ENCODE measurements at places on chromosomes 16 and 17. TPM values are rescaled to one million over a fixed set of nuclear protein-coding genes. Genes with fewer than 3 reads are reported as not detected.

DNA sequence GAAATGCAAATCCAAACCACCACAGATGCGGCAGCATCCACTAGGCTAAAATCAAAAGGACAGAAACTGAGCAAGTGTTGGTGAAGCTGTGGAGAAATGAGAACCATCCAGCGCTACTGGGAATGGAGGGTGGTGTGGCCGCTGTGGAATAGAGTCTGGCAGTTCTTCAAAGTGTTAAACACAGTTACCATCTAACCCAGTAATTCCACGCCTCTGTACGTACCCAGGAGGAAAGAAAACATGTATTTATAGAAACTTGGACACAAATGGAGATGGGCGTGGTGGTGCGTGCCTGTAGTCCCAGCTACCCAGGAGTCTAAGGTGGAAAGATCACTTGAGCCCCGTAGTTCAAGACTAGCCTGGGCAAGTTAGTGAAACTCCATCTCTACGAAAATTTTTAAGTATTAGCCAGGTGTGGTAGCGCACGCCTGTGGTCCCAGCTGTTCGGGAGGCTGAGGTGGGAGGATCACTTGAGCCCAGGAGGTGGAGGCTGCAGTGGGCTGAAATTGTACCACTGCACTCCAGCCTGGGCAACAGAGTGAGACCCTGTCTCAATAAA lies 11.6 kb downstream of the SLC25A10 start:
- no peak for DNase-seq

DNA sequence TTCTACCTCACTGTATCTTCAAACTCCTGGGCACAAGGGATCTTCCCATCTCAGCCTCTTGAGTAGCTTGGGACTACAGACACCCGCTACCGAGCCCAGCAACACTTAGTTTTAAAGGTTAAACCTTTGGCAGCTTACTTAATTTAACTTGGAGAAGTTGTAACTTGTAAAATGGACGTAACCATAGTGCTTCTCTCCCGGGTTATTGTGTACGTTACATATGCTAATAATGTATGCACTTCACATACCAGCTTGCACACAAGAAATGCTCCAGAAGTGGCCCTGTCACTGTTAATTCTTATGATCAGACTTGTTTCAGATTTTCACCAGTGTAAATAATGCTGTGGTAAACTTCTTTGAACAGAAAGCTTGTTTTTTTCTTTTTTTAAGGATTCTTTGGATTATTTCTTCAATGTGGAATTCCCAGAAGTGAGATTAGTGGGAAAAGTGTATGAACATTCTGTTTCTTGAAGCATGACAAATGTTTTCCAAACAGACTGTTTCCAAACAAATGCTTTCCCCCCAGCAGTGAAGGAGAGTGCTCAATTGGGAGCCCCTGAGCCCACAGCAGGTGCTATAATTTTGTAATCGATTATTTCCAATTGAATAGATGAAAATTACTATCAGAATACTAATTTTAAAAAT lies 61.5 kb downstream of the EPN2 start:
- DNase-seq: no peak

GRCh38 chr17:76241204-76241538 lies 878 bp upstream of the RNF157 start:
- DNase-seq: no peak

DNA sequence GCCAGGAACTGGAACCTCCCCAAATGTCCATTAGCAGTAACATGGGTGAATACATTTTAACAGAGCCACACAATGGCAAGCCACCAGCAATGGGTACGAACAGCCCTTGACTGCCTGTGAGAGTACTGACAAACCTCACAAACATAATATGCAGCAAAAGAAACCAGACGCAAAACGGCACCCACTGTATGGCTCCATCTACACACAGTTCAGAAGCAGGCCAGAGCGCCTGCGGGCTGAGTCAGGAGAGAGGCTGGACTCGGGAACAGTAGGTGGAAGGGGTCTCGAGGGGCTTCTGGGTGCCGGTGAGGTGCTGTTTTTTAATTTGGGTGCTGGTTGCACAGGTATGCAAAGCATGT lies 77.4 kb upstream of the TOB1 start:
- peak; percentile 7 for DNase-seq

GRCh38 chr17:9334536-9335446 lies 240.8 kb downstream of the STX8 start:
- DNase-seq: no peak

GRCh38 chr16:75820672-75821071 lies 94.4 kb upstream of the CPHXL start:
- no peak for DNase-seq

DNA sequence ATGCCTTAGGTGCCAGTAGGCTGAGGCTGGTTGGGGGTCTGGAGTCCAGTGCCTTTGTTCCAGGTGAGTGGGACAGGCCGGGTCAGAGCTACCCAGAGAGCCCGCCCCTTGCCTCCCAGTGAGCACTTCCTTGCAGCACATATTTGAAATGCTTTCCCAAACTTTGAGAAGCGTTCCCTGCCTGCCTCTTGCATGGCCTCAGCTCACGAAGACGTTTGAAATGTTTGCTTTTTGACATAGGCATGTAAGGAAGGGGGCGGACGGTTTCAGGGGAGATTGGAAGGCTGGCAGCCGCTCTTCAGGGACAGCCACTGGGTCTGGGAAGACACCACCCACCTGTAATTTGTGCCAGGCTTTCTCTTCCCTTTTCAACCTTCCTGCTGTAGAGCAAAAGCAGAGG lies 5.1 kb upstream of the FOXL1 start:
- DNase-seq: peak; percentile 42

DNA sequence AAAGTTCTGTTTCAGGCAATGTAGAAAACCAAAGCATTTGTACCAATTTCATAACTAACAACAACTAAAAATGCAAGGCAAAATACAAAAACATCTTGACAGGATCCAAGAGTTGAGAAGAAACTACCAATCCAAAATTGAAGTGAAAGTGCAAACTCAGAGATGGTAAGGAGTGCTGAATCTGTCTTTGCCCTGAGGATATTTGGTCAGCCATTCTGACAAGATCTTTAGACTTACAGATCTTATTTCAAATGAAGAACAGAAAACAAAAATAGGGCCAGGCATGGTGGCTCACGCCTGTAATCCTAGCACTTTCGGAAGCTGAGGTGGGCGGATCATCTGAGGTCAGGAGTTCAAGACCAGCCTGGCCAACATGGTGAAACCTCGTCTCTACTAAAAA lies 412.8 kb downstream of the ZFHX3 start:
- DNase-seq: no peak

GFER gene
- total RNA-seq: 57.0 TPM

DNA sequence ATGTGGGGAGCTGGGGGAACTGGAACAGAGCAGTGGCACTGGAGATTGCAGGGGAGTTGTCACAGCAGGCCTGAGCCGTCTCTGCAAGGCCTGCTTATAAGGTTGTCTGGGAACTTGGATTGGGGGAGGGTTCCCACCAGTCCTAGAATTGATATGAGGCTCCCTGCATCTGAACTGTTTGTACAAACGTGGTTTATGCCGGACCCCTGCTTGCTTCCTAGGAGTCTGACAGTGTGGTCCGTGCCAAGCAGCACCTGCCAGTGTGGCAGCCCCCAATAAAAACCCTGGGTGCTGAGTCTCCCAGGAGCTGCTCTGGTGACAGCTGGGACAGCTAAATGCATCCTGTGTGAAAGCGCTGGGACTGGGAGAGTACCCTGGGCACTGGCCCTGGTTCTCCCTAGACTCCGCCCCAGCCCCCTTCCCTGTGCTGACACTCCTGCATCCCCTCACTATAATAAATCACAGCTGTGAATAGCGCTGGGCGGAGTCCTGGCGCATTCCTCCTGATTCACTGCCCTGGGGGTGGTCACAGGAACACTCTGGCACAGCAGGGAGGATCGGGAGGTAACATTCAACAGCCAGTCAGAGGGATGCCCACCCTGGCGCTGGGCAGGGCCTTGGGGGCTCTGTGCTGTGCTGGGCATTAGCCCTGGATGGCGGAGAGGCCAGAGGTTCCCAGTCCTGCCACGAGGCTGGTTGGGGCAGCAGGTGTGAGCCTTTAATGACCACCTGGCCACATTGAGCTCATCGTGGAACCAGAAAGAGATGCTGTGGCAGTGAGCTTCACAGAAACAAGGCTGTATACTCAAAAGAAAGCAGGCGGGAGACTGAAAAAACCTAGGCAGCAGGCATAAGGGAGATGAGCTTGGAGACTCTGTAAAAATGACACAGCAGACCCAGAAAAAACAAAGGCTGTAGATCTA lies 45.6 kb downstream of the RMI2 start:
- no peak for DNase-seq

MMP2 gene
- 61.3 TPM for total RNA-seq

NLRC3 gene
- total RNA-seq: 0.66 TPM

DNA sequence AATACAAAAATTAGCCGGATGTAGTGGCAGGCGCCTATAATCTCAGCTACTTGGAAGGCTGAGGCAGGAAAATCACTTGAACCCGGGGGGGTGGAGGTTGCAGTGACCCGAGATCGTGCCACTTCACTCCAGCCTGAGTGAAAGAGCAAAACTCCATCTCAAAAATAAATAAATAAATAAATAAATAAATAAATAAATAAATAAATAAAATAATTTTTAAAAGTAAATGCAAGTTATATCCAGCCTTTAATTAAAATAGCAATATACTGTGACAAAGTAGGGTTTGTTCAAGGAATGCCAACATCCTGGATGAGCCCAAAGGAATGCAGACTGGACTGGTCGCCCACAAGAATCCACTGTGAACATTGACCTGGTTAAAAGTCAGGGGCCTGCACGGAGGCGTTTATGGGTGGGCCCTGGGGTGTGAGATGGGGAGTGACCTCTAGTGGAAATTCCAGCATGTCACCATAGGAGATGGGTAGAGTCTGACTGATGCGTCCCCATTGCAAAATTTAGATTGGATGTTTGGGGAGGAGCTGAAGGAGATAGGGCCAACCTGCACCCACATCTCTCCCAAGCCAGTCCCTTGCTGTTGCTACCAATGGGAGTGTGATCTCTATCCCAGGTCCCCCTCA lies 9.7 kb upstream of the PIK3R5 start:
- no peak for DNase-seq

- DNase-seq: no peak
These were observed 16.9 kb downstream of the RPH3AL start for GRCh38 chr17:335691-336090.

- peak; percentile 93 for DNase-seq
These were observed 217.3 kb downstream of the RBFOX3 start for GRCh38 chr17:79393358-79394052.

DNA sequence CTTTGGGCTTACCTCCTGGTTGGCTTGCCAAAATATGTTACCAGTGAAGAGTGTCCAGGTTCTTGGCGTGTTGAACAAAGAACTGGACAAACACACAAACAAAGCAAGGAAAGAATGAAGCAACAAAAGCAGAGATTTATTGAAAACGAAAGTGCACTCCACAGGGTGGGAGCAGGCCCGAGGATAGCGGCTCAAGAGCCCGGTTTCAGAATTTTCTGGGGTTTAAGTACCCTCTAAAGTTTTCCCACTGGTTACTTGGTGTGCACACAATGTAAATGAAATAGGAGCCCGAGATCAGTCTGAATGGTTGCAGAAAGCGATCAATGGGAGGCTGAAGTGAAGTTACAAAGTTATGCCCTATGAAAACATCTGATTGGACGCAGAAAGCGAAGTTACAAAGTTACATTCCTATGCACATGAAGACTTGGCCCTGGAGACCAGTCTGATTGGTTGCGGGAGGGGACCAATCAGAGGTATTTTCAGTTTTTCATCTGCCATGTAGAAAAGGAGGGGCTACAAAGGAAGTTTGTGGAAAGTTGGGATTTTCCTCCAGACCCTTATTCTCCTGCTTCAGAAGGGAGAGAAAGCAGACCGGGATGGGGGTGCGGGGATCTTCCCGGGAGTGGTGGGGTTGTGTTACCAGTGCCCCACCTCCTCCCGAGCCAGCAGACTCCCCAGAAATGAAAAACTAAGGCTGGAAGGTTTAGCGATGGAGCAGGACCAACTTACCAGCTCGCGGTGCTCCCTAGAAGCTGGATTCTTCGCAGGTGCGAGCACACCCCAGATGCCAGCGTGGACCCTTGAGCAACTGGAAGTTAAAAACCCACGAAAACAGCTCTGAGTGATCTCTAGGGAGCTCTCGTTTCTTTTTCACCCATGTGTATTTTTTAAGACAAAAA lies at the start of gene SLFN12:
Gene SLFN12, minus strand, starts transcription at position 325 of the 899 bp plus-strand sequence. CDS start 9,472 bp downstream, outside the sequence.
- DNase-seq: peak; percentile 40

GRCh38 chr17:76500747-76501017 lies 541 bp downstream of the RHBDF2 start:
- DNase-seq: no peak

DNA sequence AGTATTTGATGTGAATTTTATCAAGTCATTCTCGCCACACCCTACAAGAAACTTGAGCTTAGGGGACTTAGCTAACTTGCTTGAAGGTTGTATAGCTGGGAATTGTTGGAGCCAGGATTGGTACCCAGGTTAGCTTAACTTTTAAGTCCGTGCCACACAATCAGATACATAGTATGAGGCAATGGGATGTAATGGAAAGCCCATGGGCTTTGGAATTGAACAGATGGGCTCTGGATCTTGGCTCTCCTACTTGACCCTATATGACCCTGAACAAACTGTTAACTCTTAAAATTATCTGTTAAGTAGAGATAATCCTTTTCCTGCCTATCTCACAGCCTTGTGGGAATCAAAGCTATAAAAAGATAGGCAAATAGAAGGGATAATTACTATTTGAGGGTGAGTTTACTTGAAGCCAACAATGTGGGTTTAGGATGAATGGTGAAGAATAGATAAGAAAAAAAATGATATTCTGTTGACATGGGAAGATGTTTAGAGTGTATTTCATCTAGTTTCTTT lies 51.9 kb upstream of the CACNG3 start:
- DNase-seq: no peak
